ENCODE measurements at places on chromosomes 4 and X. TPM values are rescaled to one million over a fixed set of nuclear protein-coding genes. Genes with fewer than 3 reads are reported as not detected.

The MAGEA2B gene
- not detected for total RNA-seq

The GUCY1A1 gene
- 8.5 TPM for total RNA-seq

The CCDC120 gene
- total RNA-seq = 2.5 TPM

The SYN1 gene
- 1.7 TPM for total RNA-seq

The CHST7 gene
- 11.7 TPM for total RNA-seq

The MAB21L2 gene
- not detected for total RNA-seq

The BRS3 gene
- not detected for total RNA-seq

The ARAP2 gene
- 1.1 TPM for total RNA-seq

The BMP3 gene
- not detected for total RNA-seq

The WAS gene
- total RNA-seq = 1.1 TPM

The MAGEA1 gene
- not detected for total RNA-seq

The SLC9B1 gene
- 0.34 TPM for total RNA-seq

The DUX4 gene
- total RNA-seq = not detected

The FGG gene
- not detected for total RNA-seq

The SH3BGRL gene
- 111 TPM for total RNA-seq

The ATP8A1 gene
- 2.1 TPM for total RNA-seq

The TLR3 gene
- 8.4 TPM for total RNA-seq

The PIN4 gene
- total RNA-seq = 7.6 TPM

The SOX3 gene
- total RNA-seq = not detected

The ALPK1 gene
- total RNA-seq = 8.5 TPM

The DRP2 gene
- 0.19 TPM for total RNA-seq

The CT45A3 gene
- not detected for total RNA-seq

The TMEM255A gene
- total RNA-seq = not detected

The ZC4H2 gene
- total RNA-seq = 6.6 TPM

The MAGEE1 gene
- 2.1 TPM for total RNA-seq

All from cardiac ventricle fibroblast (primary cell).